ENCODE measurements at places on chromosomes 12 and 14. TPM values are rescaled to one million over a fixed set of nuclear protein-coding genes. Genes with fewer than 3 reads are reported as not detected.

The WNT5B gene
- 11.3 TPM for total RNA-seq

- no peaks in the 10 kb centered on the region for H3K4me1 ChIP-seq
- no peak overlapping the region for H3K4me3 ChIP-seq
- no peak overlapping the region for H3K27ac ChIP-seq
- no peak for DNase-seq
Observed at GRCh38 chr14:95327558-95328374, 8.1 kb upstream of the CLMN start.

DNA sequence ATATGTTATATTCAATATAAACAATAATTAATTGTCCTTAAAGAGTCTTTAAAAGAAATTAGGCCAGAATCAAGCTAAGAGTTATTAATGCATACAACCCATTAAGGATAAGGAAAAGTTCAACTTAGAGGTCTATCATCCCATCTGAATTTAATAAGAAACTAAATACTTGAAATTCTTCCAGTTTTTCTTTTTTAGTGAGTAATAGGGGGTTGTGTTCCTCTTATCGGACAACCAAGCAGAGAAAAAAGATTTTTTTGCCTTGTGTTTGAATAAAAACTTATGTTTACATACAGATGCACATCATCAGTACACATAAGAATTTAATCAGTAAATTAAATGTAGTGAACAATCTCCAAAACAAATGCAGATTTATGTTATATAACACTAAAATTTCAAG, 32.5 kb downstream of the PAWR start:
- H3K27ac ChIP-seq, result no peak overlapping the region
- H3K27me3 ChIP-seq, result no peaks in the 10 kb centered on the region
- DNase-seq, result no peak

- H3K4me1 ChIP-seq, result peaks cover 8% of the 10 kb centered on the region
- H3K4me3 ChIP-seq, result no peak overlapping the region
- H3K27ac ChIP-seq, result no peak overlapping the region
- H3K36me3 ChIP-seq, result peaks cover 3% of the 10 kb centered on the region
- no peaks in the 10 kb centered on the region for H3K27me3 ChIP-seq
- no peak for DNase-seq
Observed at GRCh38 chr12:83143950-83144349, 457.2 kb downstream of the TMTC2 start.

GRCh38 chr12:65200007-65200665, 30.8 kb downstream of the LEMD3 start:
- no peaks in the 10 kb centered on the region for H3K4me1 ChIP-seq
- H3K4me3 ChIP-seq, result no peak overlapping the region
- no peak overlapping the region for H3K27ac ChIP-seq
- no peak for DNase-seq
- no peaks in the 10 kb centered on the region for H3K27me3 ChIP-seq

DNA sequence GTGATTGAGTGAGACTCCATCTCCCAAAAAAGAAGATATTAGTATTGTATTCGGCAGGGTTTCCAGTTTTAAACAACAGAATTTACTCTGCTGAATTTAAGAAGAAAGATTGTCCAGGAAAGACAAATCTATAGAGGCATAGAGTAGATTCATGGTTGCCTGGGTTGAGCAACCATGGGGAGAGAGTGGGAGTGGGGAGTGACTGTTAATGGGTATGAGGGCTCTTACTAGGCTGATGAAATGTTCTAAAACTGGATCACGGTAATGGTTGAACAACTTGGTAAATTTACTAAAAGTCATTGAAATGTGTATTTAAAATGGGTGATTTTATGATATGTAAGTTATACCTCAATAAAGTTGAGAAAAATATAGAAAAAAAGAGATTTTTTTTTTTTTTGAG, 13.9 kb upstream of the C12orf76 start:
- no peak overlapping the region for H3K27ac ChIP-seq
- H3K4me1 ChIP-seq, result no peaks in the 10 kb centered on the region
- no peak overlapping the region for H3K4me3 ChIP-seq
- H3K36me3 ChIP-seq, result no peaks in the 10 kb centered on the region
